Activated CD4-positive, CD25-positive, alpha-beta regulatory T cell treated with anti-CD3 and anti-CD28 coated beads, Interleukin-2, amount 50 U/mL, for 72 hours (primary cell): ENCODE measurements at places on chromosomes 1 and 21.
A peak's percentile ranks its signal among the peaks of the same experiment; 100 is the strongest.

- DNase-seq: no peak
Measured at GRCh38 chr1:102970496-102971078, 137.7 kb downstream of the COL11A1 start.

GRCh38 chr1:76075877-76076276 is 1.3 kb downstream of the ST6GALNAC3 start:
- no peak for DNase-seq

- no peak for DNase-seq
Measured at GRCh38 chr1:41534181-41535076, 49.9 kb upstream of the EDN2 start.

- DNase-seq: peak; percentile 76
Measured at GRCh38 chr1:225467193-225468020, 39.6 kb upstream of the LBR start.
